Astrocyte of the spinal cord (primary cell): ENCODE measurements at places on chromosomes 13 and 19.

DNA sequence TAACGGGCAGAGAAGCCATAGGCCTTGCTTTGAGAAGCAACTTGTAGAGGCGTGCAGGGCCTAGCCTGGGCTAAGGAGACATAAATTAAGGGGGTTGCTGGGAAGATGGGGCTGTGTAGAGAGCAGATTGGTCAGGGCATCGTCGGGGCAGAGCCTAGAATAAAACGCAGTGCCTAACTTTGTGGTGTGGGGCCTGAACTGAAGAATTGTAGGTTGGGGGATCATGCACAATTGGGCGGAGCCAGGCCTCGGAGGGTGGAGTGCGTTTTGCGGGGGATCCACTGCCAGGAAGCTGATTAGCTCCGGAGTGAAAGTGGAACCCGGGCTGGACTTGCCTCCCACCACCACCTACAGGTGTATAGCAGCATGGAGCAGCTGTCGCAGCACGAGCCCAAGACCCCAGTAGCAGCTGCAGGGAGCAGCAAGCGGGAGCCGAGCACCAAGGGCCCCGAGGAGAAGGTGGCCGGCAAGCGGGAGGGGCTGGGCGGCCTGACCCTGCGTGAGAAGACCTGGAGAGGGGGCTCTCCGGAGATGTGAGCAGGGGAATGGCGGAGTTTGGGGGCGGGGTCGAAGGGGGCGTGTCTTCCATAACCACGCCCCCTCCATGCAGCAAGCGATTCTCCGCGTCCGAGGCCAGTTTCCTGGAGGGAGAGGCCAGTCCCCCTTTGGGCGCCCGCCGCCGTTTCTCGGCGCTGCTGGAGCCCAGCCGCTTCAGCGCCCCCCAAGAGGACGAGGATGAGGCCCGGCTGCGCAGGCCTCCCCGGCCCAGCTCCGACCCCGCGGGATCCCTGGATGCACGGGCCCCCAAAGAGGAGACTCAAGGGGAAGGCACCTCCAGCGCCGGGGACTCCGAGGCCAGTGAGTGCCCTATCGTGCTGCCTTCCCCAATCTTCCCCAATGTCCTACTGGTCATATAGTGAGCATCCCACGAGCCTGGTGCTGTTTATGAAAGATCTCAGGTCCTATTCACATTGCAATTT, 13.8 kb downstream of the DNASE2 start:
- peak; percentile 42 for DNase-seq

DNA sequence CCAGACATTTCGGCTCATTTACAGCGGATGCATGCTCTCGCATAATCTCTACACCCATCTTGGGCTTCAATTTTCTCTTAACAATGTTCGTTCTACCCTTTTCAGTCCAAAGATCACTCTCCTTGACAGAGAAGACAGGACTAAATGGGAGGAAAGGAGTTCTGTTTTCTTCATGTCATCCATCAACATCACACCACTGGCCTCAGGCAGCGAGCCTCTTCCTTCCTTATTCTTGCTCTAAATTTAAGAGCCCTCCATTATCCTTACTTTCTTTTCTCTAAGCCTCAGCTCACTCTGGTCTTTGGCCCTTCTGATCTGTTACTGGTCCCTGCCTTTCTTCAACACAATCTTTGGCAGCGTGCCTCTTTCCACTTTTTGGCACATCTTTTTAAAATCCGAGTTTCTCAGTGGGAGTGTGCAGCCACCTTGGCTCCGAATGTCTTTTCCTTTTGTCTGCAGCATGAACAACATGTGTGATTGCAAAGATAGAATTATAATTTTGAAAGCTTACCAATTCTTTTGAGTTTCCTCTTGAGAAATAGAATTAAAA, 98.7 kb downstream of the FAM216B start:
- DNase-seq, result no peak

DNA sequence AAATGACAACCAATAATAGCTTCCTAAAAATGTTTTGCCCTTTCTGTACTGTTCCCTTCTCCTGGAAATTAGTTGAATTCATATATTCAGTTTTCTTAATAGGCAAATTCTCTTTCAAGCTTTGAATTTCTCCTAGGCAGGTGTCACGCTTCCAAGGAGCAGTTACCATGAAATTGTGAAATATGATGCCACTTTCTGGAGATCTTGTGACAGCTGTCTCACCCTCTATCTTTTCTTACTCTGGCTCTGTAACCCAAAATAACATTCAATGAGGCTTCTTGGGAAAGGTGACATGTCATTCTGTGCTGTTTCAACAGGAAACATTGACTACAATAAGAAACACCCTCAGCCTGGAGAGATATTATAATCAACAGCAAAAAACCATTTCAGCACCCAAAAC, 80.3 kb upstream of the MRI1 start:
- no peak for DNase-seq

DNA sequence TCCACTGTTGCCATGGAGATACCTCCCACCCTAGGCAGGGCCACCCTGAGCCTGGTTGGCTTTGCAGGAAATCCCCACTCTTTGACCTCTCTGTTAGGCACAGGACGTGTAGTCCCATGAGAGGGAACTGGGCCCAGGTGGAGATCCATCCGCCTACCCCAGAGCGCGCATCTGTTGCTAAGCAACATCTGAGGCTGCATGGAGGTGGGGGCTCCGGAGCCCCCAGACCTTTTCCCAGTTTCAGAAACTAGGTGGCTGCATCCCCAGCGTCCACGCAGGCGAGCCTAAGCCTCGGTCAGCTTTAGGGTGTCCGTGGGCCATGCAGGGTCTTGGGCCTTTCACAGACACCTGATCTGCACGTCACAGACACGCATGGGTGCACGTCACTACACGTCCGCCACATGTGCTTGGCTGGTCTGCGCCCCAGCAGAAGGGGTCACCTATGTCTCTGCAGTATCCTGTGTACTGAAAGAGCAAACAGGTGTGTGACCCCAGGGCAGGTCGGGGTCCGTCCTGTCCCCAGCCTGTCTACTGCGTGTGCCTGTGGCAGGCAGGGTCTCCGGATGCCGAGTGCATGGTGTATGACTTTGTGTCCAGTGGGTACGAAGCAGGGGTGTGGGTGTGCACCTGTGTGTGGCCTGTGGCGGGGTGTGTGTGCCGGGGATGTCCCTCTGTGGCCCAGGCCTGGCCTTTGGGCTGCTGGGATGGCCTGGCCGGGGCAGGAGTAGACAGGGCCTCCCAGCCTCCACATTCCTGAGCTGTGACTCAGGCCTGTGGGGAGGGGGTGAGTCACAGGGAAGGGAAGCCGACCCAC, 4.1 kb upstream of the CIRBP start:
- peak; percentile 84 for DNase-seq

GRCh38 chr13:39935155-39935554, 279.7 kb downstream of the COG6 start:
- no peak for DNase-seq

GRCh38 chr19:13099073-13099999, 3.3 kb downstream of the LYL1 start:
- DNase-seq, result no peak

- peak; percentile 58 for DNase-seq
Measured at GRCh38 chr19:48390188-48391099, 907 bp downstream of the KDELR1 start.

GRCh38 chr13:24173795-24174194, 13.3 kb downstream of the SPATA13 start:
- DNase-seq, result no peak

GRCh38 chr19:39543477-39543857, 3.5 kb upstream of the EID2 start:
- no peak for DNase-seq

- DNase-seq, result no peak
Measured at GRCh38 chr19:16676101-16676798, 15.3 kb downstream of the TMEM38A start.

GRCh38 chr13:99027661-99028425, 50.0 kb upstream of the DOCK9 start:
- no peak for DNase-seq

GRCh38 chr19:31531326-31531725, 182.1 kb upstream of the TSHZ3 start:
- no peak for DNase-seq

GRCh38 chr19:51742789-51743188, 8.9 kb downstream of the FPR1 start:
- peak; percentile 27 for DNase-seq

GRCh38 chr19:18905513-18906236, 9.7 kb upstream of the CERS1 start:
- DNase-seq, result no peak

GRCh38 chr13:76267216-76267615, 619.0 kb downstream of the KCTD12 start:
- no peak for DNase-seq

DNA sequence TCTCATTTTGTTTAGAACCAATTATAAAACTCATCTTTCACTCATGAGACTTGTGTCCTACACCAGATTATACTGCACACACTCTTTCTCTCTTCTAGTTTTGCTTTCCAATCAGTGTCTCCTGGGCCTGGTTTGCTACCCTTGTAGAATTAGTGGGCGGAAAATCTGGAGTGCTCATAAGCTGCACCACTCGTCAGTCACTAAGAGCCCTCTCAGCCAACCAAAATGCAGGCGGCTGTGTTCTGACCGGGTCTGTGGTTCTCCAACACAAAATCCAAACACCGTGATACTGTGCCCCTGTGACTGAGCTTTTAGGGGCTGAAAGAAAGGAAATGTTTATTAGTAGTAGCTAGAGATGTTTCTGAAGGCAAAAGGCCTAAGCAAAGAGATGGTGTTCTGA, 83.7 kb upstream of the OBI1 start:
- DNase-seq, result no peak

DNA sequence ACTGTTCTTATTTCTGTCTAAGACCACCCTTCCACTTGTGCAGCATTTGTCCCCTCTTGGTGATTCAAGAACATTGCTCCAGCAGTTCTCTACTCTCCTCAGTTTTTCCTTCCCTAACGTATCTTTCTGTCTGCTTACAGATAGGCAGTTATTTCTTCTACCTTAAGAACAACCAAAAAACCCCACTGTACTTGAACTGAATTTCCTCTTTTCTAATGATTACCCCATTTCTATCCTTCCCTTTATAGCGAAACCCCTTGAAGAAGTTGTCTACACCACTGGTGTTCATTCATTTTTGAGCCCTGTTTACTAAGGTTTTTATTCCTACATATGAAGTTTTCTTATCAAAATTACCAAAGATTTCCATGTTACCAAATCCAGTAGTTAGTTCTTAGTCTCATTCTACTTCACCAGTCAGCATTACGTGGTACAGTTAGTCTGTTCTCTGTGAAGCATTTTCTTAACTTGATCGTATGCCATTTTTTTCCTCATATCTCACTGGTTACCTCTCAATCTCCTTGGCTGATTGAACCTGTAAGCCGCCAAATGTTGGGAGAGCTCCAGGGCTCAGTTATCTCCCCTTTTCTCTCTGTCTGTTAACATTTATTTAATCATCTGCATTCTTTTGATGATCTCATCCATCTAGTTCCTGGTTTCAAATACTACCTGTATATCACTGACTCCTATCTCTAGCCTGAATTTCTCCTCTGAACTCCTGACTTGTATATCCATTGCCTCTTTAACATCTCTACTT, 9.0 kb downstream of the LSM14A start:
- DNase-seq, result no peak

DNA sequence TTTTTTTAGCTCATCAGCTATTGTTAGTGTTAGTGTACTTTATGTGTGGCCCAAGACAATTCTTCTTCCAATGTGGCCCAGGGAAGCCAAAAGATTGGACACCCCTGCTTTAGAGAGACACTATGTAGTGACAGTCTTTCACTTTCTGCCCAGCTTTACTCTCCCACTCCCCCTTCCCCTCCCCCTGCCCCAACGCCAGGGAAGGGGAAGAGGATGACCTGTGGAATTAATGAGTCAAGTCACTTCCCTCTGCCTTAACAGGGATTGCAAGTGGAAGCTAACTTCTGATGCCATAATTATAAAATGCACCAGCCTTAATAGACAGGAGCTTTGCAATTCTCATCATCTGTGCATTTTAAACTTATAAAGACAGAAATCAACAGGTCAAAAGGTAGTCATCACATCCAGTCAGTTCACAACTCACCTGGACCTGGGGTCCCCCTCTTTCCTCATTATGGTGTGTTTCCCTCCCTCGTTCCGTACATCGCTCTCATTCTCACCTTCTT, 1.6 kb downstream of the ZNF415 start:
- DNase-seq, result no peak

DNA sequence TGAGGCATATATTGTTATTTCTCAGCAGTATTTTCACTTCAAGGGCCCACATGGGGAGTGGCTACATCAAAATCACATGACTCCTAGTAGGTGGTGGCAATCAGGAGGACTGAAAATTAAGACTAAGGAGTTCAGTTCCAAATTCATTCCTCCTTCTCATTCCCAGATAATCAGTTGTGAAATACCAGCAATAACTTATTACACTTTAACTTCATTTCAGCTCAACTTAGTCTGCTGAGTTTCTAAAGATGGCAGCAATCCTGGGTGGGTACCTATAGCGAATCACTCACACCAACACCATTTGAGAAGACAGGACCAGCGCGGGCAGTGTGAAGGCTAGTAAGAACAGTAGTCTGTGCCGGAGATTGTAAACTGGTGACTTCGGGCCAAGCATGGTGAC, 63.9 kb upstream of the SLC10A2 start:
- no peak for DNase-seq

- DNase-seq, result no peak
Measured at GRCh38 chr19:49779731-49780555, 13.1 kb downstream of the AP2A1 start.

DNA sequence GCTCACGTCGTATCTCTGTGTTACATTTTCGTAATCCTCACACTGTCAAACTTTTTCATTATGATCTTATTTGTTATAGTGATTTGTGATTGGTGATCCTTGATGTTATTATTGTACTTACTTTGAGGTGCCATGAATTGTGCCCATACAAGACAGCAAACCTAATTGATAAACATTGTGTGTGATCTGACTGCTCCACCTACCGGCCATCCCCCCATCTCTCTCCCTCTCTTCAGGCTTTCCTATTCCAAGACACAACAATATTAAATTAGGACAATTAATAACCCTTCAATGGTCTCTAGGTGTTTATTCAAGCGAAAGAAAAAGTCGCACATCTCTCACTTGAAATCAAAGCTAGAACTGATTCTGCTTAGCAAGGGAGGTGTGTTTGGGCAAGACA, 349.3 kb downstream of the RBM26 start:
- DNase-seq, result no peak

DNA sequence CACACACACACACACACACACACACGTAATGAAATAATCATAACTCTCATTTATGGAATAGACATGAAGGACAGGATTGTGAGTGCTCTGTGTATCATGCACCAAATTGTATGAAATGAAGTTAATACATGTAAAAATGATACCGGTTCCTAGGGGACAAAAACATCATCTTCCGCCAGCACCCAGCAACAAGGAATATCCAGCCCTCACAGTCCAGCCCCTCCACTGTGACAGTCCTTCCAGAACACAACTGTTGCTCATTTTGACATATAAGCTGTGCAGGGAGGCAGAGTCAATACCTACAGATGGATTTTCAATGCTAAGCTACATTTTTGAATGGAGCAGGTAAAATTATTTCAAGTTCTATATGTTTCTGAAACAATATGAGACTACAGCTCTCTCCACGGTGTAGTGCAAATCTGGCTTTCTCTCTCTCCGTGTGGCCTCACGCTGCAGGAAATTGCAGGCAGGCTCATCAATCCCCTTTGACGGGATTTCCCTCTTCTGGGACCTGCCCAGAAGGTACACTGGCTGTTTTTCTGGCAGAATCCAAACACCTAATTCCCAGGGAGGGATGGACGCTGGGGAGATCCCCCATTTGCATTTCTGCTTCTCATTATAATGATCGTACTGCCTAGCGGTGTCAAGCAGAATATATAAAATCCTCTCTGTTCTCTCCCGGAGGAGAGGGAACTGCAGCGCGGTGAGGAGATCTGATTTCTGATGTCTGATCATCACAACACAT, 494.0 kb downstream of the LIG4 start:
- no peak for DNase-seq

GRCh38 chr19:43638214-43638994, 1.2 kb downstream of the CADM4 start:
- no peak for DNase-seq

GRCh38 chr19:44585371-44586133, 27.8 kb upstream of the IGSF23 start:
- DNase-seq, result peak; percentile 39
